ENCODE measurements at places on chromosomes 6 and 20.

DNA sequence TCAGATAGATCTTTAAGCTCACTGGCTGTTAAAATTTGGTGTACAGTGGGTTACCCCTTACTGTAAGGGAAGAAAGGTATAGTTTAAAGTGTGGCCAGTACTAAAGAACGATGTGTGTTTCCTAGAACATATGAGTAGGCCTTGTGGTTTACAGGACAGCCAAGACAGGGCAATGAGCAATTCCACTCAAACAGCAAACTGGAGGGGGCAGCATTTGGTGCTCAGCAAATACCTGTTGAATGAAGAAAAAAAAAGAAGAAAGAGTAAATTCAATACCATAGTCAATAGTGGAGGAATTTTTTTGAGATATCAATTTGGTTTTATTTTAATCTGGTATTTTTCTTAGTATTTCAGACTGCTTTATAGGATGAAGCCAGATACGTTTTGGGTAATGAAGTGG lies 3.8 kb upstream of the NCOA5 start:
- no peak for DNase-seq

GRCh38 chr6:111258615-111259088 lies 171.3 kb downstream of the SLC16A10 start:
- no peak for DNase-seq

GRCh38 chr6:5763407-5763806 lies 243.3 kb downstream of the NRN1 start:
- no peak for DNase-seq

GRCh38 chr6:159908535-159908934 lies 17.7 kb downstream of the MAS1 start:
- DNase-seq, result no peak

GRCh38 chr6:166624275-166624674 lies 2.8 kb downstream of the RPS6KA2 start:
- DNase-seq, result no peak

DNA sequence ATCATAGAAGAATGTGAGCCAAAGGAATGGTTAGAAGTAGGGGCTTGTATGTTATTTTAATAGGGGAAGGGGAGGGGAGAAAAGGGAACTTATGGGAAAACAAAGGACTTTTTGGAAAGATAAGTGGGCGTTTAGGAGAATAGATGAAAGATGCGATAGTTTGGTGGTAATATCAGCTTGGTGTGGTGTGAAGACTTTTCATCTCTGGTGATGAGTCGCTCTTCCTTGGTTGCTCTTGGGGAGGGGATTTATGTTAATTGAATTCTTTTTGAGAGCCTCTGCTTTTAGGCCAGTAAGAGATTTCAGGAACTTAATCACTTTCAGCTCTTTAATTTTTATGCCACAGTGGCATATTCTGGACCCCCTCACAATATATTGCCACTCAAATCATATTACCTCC lies 10.8 kb downstream of the HECA start:
- no peak for DNase-seq

DNA sequence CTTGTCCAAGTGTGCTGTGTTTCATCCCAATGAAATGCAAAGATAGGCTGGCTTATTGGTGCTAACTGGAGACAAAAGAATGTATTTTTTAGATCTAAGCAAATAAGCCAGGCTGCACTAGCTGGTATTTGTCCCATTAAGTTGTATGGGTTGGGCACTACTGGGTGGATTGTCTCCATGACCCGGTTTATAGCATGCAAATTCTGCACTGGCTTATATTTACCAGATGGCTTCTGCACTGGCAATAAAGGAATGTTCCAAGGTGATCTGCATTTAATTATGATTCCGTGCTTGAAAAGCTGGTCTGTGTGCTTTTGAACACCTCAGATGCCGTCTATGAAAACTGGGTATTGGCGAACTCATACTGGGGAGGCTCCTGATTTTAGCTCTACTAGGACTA lies 61.4 kb upstream of the MOCS1 start:
- DNase-seq, result no peak

DNA sequence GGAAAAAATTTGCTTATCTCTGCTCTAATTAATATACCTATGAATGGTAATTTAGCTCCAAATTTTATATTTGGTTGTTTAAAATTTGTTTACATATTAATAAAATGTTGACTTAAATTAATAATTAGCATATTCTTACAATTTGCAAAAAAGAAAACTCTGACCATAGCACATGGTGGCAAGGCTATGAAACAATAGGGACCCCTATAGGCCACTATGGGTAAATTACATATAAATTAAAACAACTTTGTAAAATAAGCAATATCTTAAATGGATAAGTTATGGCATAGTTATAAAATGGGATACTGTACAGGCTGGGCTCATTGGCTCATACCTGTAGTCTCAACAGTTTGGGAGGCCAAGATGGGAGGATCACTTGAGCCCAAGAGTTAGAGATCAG lies 76.0 kb downstream of the MKKS start:
- DNase-seq, result no peak

DNA sequence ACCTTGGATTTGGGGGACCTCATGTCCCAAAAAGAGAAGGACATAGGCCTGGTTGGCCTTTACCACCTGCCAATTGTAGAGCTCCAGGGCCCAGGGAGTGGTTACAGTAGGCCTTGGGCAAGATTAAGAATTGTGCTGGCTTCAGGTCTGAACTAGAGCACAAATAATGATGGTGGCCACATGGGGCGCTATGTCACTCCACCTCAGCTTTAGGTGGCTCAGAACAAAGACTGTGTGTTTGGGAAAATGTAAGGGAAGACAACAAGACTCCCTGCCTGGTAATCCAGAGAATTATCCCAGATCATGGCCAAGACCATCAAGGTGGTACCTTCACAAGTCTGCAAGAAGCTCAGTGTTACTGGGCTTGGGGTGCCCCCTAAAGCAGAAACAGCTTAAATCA lies 224.9 kb upstream of the OPRM1 start:
- DNase-seq, result no peak

GRCh38 chr6:125512621-125513020 lies 210.9 kb upstream of the HDDC2 start:
- no peak for DNase-seq

GRCh38 chr6:142830116-142830710 lies 114.8 kb downstream of the HIVEP2 start:
- no peak for DNase-seq

GRCh38 chr6:154106251-154106650 lies 67.2 kb downstream of the OPRM1 start:
- DNase-seq, result no peak

GRCh38 chr20:53788253-53789022 lies 194.8 kb upstream of the ZNF217 start:
- no peak for DNase-seq

DNA sequence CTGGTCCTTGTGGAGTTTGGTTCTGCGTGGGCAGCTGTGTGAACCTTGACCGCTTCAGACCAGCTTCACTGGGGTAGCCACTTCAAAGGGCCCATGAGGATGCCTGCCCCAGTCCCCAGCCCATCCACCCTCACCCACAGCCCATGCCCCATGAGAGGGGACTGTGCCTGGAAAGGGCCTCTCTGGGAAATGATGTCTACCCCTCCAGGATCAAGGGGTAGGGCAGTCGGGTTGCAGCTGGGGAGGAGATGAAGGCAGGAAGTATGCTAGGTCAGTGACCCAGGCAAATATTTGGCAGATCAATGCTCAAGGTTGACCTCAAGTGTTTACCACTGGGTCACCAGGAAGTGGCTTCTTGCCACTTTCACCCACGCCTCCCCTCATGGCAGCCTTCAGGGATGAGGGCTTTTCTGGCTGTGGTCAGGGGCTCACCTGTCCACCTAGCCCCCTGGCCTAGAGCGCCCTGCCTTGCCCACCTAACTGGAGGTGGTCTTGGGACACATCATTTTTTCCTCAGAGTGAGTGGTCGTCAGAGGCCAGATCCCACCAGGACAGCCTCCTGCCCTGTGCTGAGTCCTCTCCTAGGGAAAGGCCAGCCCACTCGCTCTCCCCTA lies 109.5 kb downstream of the SNX5 start:
- DNase-seq, result no peak

DNA sequence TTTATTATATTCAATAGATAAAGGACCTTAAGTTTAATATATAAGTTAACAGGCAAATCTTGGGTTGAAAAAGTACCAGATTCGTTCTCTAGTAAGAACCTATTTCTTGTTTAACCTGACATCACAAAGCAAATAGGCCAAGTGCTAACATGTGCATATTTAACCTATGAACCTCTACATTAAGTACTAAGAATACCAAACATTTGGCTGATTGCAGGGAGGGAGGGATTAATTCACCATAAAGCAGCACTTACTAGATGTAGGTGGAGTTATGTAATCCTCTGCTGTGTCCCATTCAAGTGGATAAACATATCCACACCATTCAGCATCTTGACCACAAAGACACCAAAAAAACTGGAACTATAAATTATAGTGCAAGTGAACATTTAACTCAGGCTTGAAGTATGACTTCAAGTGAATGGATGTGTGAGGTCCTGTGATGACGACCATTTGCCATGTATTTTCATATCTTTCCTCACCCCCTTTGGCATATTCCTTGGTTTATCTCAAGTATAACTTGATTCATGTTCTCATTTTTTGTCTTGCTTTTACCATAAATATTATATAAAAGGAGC lies 10.2 kb downstream of the STX11 start:
- no peak for DNase-seq

DNA sequence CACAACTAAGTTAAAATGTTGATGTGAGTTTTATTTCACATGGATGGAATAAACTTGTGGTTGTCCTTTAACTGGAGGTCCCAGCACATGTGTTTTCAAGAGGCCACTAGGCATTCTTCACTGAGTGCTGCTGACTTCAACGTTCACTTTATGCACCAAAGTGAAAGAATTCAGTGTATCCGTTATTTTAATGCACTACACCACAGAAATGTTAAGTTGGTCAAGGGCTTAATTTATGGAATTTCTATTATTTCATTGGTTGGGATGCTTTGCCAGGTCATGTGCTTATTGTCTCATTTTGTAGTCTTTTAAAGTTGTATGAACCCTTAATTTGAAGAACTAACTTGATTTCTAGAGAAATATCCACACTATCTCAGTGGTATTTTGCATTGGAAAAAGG lies 106.4 kb downstream of the PPP1R14C start:
- DNase-seq, result no peak

GRCh38 chr20:50340541-50340940 lies 149.9 kb downstream of the CEBPB start:
- DNase-seq, result no peak

- no peak for DNase-seq
These were observed 530 bp upstream of the NEDD9 start for GRCh38 chr6:11232770-11233626.

DNA sequence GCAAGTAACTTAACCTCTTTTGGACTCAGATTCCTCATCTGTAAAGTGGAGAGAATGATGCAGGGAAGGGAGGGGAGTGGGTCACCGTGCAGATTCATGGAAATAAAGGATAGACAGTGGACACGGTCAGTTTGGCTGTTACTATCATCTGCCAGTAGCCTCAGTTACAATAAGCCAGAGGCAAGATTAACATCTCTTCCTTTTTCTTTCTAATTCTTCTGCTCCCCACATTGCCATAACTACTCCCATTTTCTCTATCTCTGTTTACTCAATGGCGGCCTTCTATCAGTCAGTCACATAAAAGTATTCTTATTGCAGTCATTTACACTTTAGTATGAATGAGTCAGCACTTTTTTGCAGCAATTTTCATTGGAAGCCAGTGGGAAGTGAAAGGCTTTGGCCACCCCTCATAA lies 49.2 kb downstream of the PPP1R16B start:
- no peak for DNase-seq

DNA sequence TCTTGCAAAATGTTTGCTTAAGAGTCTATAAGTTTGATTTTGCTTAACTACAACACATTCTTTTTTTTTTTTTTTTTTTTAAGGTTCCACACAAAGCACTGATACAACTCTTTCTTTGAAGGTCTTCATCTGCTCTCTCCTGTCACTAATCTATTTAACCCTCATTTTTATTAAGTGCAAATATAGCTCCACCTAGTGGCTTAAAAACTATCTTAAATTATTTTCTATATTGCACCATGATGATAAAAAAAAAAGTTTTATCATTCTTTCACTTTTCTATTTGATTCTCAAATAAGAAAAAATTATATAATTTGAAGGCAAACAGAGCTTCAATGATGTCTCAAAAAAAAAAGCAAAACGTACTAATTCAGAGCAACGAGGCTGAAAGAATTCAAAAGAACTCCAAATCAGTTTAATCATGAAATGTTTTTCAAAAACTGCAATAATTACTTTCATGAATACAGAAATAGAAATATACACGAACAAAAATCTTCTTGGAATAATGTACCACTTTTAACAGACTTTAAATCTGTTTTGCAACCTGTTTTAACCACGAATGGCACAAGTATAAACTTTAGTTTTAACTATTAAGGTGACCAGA lies 12.8 kb downstream of the ESF1 start:
- DNase-seq, result no peak

- DNase-seq, result no peak
These were observed 108.5 kb upstream of the RALGAPA2 start for GRCh38 chr20:20820785-20821483.

GRCh38 chr6:147109707-147110106 lies 94.5 kb upstream of the STXBP5 start:
- no peak for DNase-seq

DNA sequence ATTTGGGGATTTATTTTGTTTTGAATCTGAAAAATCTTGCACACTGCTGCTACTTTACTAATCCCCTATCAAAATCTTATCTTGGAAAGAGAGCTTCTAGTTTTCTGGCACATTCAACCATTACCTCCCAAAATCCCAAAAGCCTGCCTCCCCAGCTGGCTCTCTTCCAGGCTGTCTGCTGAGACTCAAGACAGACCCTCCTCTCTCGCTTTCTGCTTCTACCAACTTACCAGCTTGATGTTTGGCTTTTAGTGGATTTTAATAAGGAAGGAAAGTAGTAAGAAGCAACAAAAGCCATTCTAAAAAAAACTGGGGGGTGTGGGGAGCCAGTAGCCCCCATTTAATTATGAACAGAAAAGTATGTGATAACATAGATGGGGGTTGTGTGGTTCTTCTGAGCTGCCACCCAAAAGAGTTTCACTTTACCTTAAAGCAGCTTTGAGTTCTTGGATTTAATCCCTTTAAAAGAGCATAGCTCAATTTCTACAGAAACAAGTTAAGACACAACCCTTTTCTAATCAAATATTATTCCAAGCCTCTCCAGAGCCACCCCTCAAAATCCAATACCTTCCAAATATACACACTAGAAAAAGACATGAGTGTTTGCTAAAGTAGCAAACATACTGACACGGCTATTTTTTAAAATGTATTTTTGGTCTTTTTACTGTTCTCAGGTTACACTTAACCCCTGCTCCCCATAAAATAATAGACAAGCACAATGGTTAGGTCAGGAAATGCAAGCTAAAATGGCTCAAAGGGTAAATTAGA lies 71.7 kb downstream of the ATP9A start:
- DNase-seq, result no peak

- DNase-seq, result no peak
These were observed 262.2 kb downstream of the EYA4 start for GRCh38 chr6:133503336-133503729.

GRCh38 chr6:106684011-106684410 lies 54.6 kb downstream of the QRSL1 start:
- no peak for DNase-seq

GRCh38 chr6:9437836-9438235 lies 977.0 kb downstream of the TFAP2A start:
- DNase-seq, result no peak
